ENCODE measurements at places on chromosomes 4 and X.

GRCh38 chr4:10172278-10172921 lies 55.8 kb upstream of the WDR1 start:
- no peak for DNase-seq

GRCh38 chr4:38565271-38566199 lies 98.5 kb upstream of the KLF3 start:
- no peak for DNase-seq

DNA sequence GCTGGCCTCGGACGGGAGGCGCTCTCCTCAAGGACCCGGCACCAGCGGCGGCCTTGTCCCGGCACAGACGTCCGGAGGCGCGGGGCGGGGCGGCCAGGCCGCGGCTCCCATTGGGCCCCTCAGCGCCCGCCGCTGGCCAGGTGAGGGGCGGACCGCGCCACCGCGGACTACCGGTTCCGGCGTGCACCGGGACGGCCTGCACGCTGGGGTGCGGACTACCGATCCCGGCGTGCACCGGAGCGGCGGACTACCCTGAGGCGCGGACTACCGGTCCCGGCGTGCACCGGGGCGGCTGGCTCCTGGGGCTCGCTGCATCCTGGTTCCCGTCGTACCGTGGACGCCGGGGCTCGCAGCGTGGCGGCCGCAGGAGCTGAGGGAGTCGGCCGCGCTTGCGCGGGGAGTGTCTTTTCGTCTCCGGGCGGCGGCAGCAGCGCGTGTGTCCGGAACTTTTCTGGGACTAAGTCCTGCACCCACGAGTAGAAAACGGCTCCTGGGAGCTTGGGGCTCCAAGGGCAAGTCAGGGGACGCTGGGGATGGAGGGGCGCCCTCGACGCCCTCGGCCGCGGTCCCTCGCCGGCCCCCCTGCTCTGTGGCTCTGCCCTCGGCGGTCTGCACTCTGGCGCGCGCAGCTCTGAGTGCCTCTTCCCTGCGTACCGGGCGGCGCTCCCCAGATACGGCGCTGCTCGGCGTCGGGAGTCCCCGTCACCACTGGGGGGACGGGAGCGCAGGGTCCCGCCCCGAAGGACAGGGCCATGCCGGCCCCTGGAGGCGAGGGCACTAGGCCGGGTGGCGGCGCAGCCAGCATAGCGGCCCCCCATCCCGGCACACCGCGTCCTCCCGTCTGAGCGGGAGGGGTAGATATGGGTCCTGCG lies at the start of gene LETM1:
TSS of gene LETM1 (minus strand) at position 86 of the 872 bp plus-strand sequence. CDS start 206 bp downstream, outside the sequence.
- DNase-seq = peak; percentile 61

DNA sequence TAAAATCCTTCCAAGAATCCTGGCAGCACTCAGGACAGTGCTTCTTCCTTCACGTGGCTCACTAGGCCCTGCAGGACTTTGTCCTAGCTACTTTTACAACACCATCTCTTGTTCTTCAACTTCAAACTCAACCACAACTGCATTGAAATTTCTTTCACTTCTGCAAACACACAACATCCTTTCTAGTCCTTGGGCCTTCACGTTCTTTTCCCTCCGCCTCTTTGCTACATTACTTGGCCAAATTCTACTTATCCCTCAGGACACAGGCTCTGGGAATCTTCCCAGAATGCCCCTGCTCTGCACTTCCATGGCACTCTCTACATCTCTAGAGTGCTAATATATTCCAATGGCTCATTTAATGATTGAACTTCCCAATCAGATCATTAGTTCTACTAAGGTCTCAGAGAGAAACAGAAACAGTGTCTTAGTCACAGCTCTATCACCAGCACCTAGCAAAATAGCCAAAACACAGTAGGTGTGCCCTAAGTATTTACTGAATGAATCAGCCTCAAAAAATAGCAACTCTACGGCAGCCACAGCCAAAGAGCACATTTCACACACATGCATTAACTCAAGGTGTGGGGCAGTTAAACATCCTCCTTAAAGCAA lies 73.3 kb downstream of the MANBA start:
- no peak for DNase-seq

GRCh38 chrX:73842541-73843234 lies 279.7 kb downstream of the CHIC1 start:
- DNase-seq = no peak

DNA sequence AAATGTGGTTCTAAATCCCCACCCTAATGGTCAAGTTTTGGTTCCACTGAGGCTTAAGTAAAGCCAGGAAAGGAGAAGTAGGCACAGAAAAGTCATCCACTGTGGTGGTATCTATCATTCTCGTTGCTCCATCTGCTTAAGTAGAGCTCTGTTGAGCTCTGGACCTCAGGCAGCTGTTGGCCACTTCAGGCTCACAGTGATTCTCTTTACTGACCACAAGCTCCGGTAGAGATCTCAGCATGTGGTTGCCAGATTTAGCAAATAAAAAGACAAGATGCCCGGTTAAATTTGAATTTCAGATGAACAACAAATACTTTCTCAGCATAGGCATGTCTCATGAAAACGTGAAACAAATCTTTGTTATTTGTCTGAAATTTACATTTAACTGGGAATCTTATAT lies 132.3 kb upstream of the PTCHD1 start:
- no peak for DNase-seq

- no peak for DNase-seq
Measured at GRCh38 chr4:127503111-127503510, 129.6 kb upstream of the INTU start.

GRCh38 chr4:107210450-107211239 lies 174.5 kb upstream of the DKK2 start:
- DNase-seq = no peak

DNA sequence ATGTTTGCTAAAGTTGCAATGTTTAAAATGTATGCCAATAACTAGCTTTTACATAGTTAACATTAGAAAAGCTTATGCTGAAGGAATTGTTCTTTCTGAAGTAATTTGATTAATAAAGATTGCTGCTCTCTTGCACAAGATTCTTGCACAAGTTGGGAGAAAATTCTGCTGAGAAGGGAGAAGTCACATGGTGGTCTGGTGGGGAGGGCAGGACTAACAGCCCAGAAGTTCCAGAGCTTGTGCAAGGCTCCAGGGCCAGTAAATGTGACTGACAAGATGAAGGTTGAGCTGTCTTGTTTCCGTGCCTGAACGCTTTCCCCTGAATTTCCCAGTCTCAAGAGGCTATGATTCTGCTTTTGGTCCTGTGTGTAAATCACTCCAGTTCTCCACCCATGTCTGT lies 112.9 kb upstream of the VCX start:
- DNase-seq = no peak

- DNase-seq = no peak
Measured at GRCh38 chrX:40100537-40101429, 3.0 kb upstream of the BCOR start.

DNA sequence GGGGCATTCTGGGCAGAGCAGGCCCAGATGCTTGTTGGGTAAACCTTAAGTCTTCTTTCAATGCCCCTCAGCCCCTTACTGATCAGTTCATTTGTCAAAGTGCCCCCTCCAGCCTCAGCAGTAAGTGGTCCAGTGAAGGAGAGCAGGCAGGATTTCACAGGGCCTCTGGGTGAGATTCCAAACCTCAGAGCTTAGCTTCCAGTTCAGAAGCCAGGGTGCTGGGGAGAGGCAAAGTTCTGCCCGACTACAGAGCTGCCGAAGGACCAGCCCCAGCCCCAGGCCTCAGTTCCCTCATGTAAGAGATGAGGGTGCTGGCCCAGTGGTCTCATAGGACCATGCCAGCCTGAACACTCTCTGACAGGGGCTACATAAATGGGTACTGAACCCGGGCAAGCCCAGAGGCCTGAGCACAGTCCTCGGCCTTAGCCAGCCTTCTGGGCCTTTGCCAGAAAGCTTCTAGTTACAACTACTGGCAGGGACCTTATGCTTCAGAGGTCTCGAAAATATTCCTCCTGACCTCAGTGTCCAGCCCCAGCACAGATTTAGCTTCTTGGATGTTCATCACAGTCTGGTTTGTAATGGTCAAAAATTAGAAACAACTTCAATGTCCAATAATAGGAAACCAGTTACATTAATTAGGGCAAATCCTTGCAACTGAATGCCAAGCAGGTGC lies 851 bp upstream of the RIPPLY1 start:
- DNase-seq = no peak

GRCh38 chr4:186265683-186266652 lies at the start of gene F11:
TSS of gene F11 (plus strand) at chr4:186266189. CDS start at chr4:186267137, 948 bp downstream.
- DNase-seq = no peak

- DNase-seq = no peak
Measured at GRCh38 chrX:70613295-70613694, 168.7 kb downstream of the DLG3 start.

GRCh38 chrX:73683236-73683859 lies 120.4 kb downstream of the CHIC1 start:
- DNase-seq = no peak

DNA sequence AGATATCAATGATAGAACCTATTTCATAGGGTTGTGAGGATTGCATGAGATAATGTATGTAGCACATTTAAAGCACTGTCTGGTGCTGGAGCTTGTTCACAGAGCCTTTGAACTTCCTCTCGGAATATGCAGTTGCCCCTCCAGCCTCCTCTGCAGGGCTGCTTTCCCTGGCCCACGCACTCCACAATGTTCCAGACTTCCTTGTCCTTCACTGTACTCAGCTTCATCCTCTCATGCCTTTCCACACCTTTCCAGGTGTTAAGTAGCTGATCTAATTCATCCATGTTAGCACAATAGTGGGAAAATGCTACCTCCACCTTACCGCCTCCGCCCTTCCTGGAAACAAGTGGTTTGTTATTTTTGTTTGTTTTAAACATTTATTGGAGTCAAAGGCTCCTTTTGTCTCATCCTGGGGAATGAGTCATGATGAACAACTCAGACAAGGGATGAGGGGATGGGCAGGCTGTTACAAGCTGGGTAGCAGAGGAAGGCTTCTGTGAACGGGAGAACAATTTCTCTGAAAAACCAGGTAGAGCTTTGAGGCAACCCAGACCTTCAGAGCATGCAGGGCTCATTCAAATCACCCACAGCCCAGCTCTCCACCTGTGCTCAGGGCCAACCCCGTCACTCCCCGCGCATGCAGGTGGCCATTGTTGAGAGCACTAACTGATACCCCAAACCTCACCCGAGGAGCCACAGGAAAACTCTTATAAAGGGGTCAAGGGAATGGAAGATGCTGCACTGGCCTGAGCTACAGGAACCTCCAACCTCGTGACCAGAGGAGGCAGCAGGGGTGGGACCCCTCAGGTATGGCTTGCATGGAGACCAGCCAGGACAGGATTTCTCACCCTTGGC lies 84.9 kb upstream of the TBL1X start:
- no peak for DNase-seq

GRCh38 chrX:133258481-133258880 lies 40.3 kb upstream of the TFDP3 start:
- DNase-seq = no peak
